ENCODE measurements at places on chromosomes 2 and 18.

- DNase-seq = peak; percentile 43
Measured at GRCh38 chr2:59182249-59182648, 941.1 kb upstream of the FANCL start.

DNA sequence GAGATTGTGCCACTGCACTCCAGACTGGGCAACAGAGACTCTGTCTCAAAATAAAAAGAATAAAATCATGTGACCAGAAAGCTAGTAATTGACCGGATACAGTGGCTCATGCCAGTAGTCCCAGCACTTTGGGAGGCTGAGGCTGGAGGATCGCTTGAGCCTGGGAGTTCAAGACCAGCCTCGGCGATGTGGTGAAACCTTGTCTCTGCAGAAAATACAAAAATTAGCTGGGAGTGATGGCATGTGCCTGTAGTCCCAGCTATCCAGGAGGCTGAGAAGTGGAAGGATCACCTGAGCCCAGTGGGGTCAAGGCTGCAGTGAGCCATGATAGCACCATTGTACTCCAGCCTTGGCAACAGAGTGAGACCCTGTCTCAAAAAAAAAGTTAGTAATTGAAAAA, 36.8 kb downstream of the COX7A2L start:
- no peak for DNase-seq

- no peak for DNase-seq
Measured at GRCh38 chr2:38598200-38598990, 4.3 kb downstream of the HNRNPLL start.

- DNase-seq = no peak
Measured at GRCh38 chr2:215793747-215794595, 219.4 kb downstream of the MREG start.

- DNase-seq = no peak
Measured at GRCh38 chr2:65576861-65577601, 144.6 kb upstream of the SPRED2 start.

- DNase-seq = no peak
Measured at GRCh38 chr2:109434351-109434750, 179.4 kb downstream of the SEPTIN10 start.

- no peak for DNase-seq
Measured at GRCh38 chr2:31219131-31219969, 2.0 kb upstream of the CAPN14 start.

- DNase-seq = no peak
Measured at GRCh38 chr2:6793371-6793770, 72.3 kb downstream of the CMPK2 start.

DNA sequence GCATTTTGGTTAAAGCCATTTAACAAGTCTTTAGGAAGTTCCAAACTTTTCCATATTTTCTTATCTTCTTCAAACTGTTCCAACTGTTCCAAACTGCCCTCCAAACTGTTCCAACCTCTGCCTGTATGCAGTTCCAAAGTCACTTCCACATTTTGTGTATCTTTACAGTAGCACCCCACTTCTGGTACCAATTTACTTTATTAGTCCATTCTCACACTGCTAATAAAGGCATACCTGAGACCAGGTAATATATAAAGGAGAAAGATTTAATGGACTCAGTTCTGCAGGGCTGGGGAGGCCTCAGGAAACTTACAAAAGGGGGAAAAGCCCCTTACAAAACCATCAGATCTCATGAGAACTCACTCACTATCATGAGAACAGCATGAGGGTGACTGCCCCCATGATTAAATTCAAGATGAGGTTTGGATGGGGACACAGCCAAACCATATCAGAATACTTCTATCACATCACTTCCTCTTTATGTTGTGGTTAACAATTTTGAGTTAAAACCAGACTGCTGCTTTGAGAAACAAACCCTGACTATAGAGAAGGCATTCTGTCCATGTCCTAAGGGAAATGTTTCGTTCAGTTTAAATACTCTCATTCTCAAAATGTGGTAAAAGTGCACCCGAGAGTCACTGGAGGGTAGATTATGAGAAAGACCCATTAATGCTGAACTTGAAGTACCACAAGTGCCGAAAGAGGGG, 11.0 kb downstream of the IL18R1 start:
- no peak for DNase-seq

GRCh38 chr2:185245806-185246205, 492.8 kb upstream of the FSIP2 start:
- no peak for DNase-seq

- DNase-seq = no peak
Measured at GRCh38 chr18:37846996-37847395, 281.4 kb upstream of the CELF4 start.

- no peak for DNase-seq
Measured at GRCh38 chr2:188414869-188415753, 123.4 kb downstream of the GULP1 start.

- DNase-seq = peak; percentile 79
Measured at GRCh38 chr2:172234716-172235691, 132.3 kb upstream of the DLX2 start.

GRCh38 chr2:62334440-62335058, 138.6 kb downstream of the B3GNT2 start:
- DNase-seq = no peak

DNA sequence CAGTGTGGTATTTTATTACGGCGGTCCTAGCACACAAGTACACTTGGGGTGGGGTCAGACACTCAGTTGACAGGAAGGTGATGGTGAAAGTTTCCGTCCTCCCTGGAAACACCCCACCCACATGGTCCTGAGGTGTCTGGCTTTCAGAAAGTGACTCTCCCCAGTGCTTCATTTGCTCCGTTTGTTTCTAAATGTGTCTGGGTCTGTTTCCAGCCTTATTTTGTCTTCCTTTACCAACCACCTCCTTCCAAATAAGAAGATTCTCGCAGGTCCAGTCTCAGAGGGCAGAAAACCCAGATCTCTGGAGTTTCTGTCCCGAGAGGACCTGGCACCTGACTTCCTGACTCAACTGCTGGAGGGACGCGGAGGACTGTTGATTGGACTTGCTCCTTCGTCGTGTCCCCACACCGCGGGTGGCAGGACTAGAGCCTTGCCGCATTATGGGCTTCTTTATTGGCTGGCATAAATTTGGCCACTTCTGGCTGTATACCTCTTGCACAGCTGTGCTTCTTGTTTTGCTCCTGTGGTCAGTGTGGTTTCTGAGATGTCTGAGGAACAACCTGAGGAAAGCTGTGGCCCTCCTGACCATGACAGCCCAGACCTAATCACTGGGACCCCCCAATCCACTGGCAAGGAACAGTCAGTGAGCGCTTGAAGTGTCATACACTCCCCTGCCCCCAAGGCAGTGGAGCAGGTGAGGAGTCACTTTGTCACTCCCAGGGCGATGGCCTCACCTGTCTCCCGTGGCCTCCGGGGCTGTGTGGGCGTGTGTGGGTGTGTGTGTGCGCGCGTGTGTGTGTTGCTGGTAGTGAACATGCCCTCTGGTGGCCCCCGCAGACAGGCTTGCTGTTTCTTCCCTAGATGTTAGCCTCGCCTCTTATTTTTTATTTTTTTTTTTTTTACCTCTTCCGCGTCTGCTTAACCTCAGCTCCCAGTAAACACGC, 45.6 kb downstream of the MEX3C start:
- no peak for DNase-seq

DNA sequence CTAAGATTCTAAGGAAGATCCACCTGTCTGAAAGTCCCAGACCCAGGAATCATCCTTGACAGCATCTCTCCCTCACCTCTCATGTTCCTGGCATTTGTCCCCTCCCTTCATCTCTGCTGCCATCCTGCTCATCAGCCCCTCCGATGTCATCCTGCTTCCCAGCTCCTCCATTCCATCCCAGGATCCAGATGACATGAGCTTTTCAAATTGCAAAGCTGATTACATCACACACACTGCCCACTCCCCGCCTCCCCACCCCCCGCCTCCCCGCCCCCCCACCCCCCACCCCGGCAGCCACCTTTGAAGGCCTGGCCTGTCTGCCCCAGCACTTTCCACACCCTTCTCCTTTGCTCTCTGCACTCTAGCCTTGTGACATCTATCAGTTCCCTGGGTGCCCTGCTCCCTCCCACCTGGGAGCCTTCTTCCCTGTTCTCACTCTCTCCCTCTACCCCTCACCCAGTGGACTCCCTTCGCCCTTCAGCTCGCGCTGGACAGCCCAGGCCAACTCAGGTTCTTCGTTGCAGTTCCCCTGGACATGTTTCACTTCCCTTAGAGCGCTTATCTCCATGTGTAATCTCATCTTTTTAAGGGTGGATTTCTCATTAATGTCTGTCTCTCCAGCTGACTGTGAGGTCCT, 61.6 kb downstream of the DNMT3A start:
- DNase-seq = no peak

- no peak for DNase-seq
Measured at GRCh38 chr18:7177116-7177744, 53.7 kb upstream of the LRRC30 start.

Data from H1 (cell line).